ENCODE measurements at places on chromosomes 3 and 15. TPM values are rescaled to one million over a fixed set of nuclear protein-coding genes. Genes with fewer than 3 reads are reported as not detected.

The TGM4 gene
- 0.17 TPM for total RNA-seq

The GHSR gene
- not detected for total RNA-seq

The NR2C2 gene
- 23.1 TPM for total RNA-seq

The LRCH3 gene
- total RNA-seq: 18.8 TPM

The POLQ gene
- 0.09 TPM for total RNA-seq

The LHFPL4 gene
- total RNA-seq: under 0.01 TPM

The TEX9 gene
- 2.5 TPM for total RNA-seq

The NLGN1 gene
- 6.5 TPM for total RNA-seq

The GOLGA8G gene
- total RNA-seq: not detected
